Activated CD8-positive, alpha-beta T cell treated with anti-CD3 and anti-CD28 coated beads for 36 hours (primary cell): ENCODE measurements at places on chromosomes 11 and 22. TPM values are rescaled to one million over a fixed set of nuclear protein-coding genes. Genes with fewer than 3 reads are reported as not detected.

- DNase-seq, result peak; percentile 75
Observed at GRCh38 chr11:64181506-64182411, 4.2 kb upstream of the STIP1 start.

The C11orf86 gene
- total RNA-seq, result not detected

- DNase-seq, result no peak
Observed at GRCh38 chr22:40441761-40442390, 71.5 kb downstream of the SGSM3 start.

DNA sequence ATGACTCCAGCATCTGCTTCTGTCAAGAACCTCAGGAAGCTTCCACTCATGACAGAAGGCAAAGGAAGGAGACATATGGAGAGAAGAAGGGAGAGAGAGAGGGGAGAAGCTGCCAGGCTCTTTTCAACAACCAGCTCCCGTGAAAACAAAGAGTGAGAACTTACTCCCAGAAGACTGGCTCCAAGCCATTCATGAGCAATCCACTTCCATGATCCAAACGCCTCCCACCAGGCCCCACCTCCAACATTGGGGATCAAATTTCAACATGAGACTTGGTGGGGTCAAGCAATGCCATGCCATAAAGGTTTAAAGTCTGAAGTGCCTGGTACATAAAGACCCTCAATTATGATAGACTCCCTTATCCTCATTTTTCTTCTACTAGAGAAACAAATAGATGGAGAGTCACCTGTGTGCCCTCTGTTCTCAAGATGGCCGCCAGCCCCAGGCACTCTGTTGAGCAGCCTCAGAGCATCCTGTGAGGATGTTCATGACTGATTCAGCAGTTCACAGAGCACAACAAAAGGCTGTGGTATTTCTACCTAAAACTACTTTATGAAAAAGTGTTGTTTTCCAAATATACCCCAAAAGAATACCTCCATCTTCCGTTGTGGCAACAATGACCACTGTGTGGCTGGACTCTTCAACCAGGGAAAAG, 69.0 kb upstream of the CRTAM start:
- DNase-seq, result peak; percentile 26

GRCh38 chr11:120136356-120136755, 1.6 kb downstream of the TRIM29 start:
- no peak for DNase-seq

DNA sequence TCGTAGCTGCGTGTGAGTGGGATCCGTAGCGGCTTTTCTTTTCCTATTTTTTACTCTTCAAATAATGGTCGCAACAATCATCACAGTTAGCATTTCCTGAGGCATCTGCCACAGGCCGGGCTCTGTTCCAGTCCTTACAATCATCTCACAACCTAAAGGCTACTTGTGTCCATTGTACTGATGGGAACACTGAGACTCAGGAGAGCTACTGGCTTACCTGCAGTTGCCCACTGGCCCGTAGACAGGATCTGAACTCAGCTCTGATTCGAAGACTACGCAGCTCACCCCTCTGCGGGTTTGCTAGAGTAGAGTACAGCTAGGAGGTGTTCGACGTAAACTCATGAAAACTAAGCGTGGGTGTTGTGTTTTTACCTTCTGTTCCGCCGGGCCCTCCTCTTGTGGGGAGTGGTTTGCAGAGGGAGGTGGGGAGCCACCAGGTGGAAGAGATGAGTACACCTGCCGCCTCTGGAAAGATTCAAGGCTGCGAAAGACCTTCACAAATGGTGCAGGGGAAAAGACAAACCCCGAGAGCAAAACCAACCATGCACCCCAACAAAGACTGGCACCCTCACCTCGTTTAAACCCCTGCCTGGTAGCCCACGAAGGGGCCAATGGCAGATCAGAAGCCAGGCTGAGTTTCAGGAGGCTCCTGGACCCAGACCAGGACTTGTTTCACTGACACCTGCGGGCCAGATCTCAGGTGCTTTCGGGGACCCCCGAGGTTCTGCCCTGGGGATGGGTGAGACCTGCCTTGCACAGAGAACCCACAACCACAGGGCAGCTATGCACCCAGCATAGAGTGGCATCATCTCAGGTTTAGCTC, 18.3 kb upstream of the RFPL3 start:
- DNase-seq, result no peak

The MOGAT2 gene
- total RNA-seq, result not detected
